Left renal pelvis (tissue), 4 donors: ENCODE measurements at places on chromosomes 16 and 17.

- DNase-seq: no peak
Measured at GRCh38 chr16:83171396-83171795, 544.6 kb downstream of the CDH13 start.

DNA sequence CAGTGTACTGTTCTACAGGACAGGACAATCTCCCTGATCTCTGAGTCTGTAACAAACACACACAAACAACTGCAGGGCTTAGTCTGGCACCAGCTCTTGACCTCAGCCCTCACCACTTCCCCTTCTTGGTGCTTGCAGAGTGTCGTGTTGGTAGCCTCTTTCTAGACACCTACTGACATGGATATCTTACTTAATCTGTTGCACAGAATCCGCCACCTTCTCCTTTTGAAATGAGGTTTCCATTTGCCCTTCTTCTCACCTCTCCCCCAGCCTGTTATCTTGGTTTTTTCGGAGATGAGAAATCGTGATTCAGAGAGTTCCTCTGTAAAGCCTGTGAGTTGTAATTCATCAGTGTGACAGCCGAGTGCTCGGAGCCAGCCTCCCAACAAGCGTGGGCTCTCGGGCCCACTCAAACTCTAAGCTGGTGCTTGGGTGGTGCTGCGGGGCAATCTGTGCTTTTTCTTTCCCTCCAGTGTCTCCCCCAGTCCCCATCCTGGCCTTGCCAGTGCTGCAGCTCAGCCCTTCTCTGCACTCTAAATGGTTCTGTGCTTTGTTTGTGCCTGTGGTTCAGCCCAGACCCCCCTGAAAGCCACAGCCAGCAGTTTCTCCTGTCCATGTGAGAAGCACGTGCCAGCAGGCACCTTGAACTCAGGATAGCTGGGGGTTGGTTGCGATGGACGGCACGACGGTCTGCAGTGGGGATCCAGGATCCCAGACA is 28.1 kb downstream of the KIAA0513 start:
- DNase-seq: no peak

- DNase-seq: no peak
Measured at GRCh38 chr17:73747221-73748002, 103.2 kb upstream of the SDK2 start.

DNA sequence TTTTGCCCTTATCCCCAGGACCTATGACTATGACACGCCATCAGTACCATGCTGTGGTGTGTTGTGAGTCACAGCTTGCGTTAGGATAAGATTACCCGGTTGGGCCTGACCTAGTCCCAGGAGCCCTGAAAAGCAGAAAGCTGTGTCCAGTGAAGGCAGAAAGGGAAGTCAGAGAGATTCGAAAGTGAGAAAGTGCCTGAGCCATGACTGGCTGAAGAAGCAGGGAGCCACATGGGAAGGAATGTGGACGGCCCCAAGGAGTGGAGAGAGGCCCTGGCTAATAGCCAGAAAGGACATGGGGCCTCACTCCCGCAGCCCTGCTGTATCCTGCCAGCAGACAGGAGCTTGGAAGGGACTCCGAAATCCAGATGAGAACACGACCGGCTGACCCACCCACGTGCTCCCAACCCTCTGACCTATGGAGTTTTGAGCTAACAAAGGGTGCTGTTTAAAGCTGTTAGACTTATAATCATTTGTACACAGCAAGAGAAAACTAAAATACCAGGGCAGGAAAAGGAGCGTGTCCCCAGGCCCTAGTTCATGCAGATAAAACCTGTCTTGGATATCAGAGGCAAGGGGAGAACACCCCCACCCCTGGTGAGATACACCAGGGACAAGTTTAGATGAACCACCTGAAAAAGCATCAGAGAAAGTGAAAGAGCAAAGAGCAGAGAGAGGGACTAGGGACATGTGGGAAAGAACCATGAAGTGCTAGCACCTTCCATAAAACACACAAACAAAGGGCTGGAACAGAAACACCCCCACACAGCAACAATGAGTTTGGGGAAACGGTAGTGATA is 115.3 kb downstream of the SLC39A11 start:
- peak; percentile 40 for DNase-seq
